AML-193 (cell line): ENCODE measurements at places on chromosomes 2 and 18.

DNA sequence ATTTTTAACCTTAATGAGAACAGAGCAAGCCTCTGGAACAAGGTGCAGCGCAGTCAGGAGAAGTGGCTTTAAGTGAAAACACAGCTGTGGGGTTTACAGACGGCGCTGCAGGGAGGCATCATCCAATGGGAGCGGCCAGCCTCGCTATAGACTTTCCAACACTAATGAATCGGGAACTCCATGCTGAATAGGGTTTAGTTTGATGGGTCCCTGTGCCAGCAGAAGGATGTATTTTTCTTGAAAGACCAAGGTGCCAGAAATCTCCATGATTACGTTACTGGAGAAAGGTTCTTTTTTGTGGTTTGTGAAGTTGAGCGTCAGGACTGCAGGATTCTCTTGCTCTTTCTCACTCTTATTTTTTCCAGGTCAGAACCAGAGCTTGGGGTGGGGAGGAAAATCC is 87.9 kb upstream of the ALPP start:
- DNase-seq, result no peak

DNA sequence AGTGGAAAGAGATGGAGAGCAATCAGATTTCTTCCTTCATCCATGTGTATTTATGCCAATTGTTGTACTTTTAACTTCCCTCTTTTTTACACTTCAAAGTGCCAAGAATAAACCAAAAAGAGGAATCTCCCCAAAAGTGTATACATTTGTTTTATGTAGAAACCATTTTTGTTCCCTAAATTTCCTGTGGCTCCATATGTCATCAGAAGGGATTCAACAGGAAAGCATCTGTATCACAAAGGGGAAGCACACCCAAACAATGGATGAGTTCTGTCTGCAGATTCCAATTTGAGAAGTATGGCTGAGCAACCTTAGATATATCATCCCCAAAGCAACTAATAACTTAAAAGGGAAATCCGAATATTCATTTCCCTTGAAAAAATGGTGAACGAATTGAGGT is 275.0 kb downstream of the MREG start:
- no peak for DNase-seq

DNA sequence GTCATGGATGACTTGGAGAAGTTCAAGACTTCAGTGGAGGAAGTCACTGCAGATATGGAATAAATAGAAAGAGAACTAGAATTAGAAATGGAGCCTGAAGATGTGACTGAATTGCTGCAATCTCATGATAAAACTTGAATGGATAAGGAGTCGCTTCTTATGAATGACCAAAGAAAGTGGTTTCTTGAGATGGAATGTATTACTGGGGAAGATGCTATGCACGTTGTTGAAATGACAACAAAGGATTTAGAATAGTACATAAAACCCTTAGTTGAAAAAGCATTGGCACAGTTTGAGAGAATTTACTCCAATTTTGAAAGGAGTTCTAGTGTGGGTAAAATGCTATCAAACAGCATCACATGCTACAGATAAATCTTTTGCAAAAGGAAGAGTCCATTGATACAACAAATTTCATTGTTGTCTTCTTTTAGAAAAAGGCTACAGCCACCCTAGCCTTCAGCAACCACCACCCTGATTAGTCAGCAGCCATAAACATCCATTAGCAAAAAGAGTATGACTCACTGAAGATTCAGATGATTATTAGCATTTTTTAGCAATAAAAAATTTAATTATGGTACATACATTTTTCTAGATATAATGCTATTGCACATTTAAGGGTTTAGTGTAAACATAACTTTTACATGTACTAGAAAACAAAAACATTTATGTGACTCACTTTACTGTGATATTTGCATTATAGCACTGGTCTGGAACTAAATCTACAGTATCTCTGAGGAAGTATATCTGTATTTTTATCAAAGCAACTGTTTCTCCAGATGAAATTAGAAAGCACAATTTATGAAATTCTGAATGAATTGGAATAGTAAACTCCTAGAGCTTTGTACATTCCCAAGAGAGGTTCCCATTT is 110.5 kb upstream of the TACR1 start:
- no peak for DNase-seq

- no peak for DNase-seq
Measured at GRCh38 chr18:10152475-10152874, 238.7 kb downstream of the VAPA start.

GRCh38 chr2:45862843-45863242 is 211.4 kb downstream of the PRKCE start:
- peak; percentile 60 for DNase-seq

DNA sequence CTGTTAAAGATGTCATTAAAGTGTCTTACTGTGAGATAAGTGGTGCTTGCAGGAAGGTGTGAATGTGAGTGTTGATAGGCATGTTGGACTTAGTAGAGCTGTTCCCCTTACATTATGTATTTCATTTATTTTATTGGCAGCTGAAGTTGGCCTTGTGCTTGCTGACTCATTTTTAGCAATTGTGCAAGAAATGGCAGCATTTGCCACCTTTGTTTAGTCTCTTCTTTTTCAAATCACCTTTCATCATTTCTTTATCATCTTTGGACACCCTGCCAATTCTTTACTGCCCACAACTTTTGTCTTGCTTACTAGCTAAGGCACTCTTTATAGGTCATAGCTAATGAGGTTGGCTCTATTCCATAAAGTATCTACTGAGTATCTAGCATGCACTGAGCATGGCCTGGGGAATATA is 130.3 kb upstream of the LYPD6 start:
- DNase-seq, result peak; percentile 9

DNA sequence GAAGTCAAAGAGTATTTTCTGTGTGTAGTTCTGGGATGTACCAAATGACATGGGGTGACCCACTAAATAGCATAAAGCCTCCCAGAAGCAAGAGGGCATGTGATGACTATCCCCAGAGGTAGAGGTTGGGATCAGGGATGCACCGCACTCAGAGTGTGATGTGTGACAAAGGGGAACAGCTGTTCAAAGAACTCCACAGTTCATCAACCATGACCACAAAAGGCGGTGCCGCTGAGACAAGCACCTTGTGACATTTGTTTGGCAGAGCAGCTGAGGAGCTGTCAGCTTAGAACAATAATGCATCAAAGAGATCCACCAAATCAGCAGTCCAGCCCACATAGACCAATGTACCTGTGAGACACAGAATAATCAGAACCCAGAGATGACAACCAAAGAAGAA is 81.3 kb downstream of the VWC2L start:
- no peak for DNase-seq

DNA sequence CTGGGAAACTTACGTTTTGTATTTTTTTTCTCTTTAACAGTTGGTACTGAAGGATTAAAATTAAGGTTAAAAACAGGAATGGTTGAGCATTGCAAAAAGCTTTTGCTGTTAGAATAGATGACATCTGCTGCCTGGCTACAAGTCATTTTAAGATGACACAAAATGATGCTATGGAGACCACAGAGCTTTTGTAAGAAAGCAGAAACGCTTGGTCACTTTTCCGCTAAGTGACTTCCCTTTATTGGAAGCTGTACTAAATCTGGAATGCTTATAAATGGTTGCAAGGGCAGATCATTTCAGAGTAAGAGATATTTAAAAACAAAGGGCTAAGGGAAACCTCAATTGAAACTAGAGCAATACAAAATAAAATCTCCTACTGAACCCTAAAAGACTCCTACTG is 544.0 kb downstream of the STK39 start:
- no peak for DNase-seq

DNA sequence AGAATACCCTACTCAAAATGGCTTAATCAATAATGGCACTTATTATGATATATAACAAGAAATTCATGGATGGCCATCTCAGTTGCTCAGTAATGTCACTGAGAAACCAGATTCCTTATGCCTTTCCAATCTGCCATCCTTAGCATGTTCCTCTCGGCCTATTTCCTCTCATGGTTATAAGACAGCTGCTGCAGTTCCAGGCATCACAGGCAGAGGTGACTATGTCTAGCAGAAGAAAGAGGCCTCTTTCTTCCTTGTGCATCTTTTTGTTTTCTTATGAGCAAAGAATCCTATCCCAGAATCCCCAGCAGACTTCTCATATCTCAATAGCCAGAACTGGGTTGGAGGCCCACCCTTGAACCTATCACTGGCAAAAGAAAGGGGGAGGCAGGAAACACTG is 310.6 kb upstream of the SPRED2 start:
- no peak for DNase-seq

DNA sequence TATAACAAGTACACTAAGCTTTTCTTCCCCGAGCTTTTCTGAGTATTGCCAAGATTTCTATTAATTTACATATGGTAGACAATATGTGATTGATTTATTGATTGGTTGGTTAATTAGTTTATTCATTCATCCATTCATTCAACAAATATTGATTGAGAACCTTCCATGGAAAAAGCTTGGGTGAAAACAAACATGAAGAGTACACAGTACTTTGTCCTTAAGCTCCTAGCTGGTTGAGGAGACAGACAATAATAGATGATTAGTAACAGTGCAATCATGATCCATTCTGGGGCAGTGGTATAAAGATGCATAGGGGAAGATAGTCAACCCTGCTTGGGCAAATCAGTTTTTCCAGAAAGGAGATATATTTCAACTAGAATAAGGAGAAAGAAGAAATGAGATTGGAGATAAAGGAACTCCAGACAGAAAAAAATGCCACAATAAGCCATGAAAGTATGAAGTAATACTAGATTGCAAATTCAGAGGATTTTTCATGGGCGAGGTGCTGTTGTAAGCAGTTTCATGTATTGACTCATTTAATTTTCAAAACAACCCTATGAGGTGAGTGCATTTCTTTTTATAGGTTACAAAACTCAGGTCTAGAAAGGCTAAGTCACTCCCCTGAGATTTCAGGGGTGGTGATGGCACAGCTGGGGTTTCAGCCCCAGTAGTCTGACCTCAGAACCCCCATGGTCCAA is 129.5 kb downstream of the RND3 start:
- DNase-seq, result no peak
